ENCODE measurements at places on chromosomes 7 and 10.

DNA sequence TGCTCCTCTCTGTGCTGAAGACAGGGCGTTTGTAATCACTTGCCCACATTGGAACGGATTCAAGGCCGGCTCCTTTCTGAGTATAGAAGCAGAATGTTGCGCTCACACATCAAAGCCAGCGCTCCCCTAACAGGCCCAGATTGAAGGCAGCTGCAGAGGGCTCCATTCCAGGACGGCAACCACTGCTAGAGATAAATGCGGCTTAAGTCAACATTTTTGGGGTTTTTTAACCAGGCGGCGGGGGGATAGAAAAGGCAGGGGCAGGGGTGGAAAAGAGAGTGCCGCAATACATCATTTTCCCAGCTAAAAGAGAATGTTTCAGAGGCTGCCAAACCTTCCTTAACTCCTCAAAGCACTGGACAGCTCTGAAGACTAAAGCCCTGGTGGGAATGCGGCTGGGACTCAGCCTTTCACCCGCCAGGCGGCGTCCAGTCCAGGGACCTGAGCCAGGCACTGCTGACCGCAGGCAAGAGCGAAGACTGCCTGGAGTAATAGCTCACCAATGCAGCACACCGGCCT, 189.6 kb downstream of the TNS3 start:
- DNase-seq: peak; percentile 83

GRCh38 chr7:44059219-44060090, 5.9 kb downstream of the PGAM2 start:
- DNase-seq: no peak

DNA sequence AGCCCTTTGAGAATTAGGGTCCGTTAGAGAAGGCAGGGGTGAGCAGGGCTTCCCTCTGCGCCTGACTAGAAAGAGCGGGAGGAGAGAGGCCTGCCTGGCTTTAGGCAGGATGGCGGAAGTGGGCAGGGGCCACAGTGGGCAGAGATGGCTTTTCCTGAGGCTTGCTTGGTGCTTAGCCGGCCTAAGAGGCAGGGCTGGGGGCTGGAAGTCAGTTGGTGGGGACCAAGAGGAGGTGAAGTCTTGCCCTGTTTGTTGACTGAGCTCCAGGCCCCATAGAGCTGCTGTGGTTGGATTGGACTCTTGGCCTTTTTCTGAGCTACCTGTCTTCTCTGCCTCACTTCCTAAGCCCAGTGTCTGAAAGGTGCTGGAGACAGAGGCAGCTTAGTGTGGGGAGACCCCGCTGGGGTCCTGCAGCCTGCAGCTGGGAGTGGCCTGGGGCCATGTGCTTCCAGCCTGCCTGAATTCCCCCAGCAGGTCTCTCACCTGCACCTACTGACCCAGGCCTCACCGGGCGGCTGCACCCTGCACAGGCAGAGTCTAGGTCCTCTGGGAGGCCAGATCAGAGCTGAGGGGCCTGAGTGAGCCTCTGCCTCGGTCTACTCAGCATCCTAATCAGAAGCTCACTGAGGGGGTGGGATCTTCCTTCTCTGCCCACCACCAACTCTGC, 4.8 kb downstream of the FAM241B start:
- DNase-seq: no peak

DNA sequence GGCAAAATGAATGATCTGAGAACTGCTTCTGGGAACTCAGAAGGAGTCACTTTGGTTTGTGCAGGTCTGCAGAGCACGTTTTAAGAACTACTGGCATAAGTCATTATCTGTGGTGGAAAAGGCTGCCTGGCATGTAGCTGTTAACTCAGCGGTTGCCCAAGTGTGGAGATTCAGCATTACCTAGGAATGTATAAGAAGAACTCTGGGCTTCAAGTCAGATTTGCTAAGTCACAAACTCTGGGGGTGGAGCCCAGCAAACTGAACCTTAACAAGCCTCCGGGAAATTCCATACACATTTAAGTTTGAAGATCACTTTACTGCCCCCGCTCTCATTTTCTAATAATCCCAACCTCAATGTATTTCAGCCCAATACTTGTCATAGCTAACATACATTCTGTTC, 31.1 kb downstream of the PLXDC2 start:
- DNase-seq: no peak

GRCh38 chr10:8052341-8052955, 2.0 kb upstream of the GATA3 start:
- DNase-seq: no peak

GRCh38 chr7:106599343-106599698, 61.6 kb downstream of the CCDC71L start:
- no peak for DNase-seq

- DNase-seq: no peak
Observed at GRCh38 chr7:68417659-68418058, 1180.6 kb upstream of the AUTS2 start.

DNA sequence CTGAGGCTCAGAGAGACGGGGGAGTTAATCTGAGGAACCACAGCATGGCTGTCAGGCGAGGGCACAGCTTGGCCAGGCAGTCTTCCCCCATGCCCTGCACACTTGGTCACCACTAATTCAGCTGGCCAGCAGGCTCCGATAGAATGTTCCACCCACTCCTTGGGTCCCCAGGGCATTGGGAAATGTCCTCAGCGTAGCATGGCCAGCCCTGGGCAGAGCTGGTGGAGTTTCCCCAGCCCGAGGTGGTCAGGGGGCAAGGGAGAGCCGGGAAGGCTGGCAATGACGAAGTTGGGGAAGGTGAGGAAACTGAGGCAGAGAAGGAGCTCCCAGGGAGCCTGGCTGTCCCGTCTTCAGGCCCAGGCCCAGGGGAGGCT, 12.1 kb upstream of the GRIFIN start:
- DNase-seq: peak; percentile 78

GRCh38 chr7:55550010-55550663, 22.2 kb downstream of the VOPP1 start:
- no peak for DNase-seq

DNA sequence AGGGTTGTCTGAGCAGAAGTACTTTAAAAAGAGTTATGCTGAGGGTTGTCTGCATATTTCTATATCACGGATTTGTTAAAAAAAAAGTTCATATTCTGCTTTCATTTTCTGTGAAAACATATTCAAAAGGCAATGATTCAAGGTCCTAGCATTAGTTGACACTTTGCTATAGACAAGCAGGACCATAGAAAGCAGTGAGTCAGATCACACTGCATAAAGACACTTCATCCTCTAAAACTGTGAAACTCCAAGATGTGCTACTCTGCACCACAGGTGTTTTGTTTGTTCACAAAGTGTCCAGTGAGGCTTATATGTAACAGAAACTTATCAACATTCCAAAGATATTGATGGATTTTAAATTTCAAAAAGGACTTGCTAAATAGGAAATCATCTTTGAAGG, 47.0 kb downstream of the SPAM1 start:
- no peak for DNase-seq

DNA sequence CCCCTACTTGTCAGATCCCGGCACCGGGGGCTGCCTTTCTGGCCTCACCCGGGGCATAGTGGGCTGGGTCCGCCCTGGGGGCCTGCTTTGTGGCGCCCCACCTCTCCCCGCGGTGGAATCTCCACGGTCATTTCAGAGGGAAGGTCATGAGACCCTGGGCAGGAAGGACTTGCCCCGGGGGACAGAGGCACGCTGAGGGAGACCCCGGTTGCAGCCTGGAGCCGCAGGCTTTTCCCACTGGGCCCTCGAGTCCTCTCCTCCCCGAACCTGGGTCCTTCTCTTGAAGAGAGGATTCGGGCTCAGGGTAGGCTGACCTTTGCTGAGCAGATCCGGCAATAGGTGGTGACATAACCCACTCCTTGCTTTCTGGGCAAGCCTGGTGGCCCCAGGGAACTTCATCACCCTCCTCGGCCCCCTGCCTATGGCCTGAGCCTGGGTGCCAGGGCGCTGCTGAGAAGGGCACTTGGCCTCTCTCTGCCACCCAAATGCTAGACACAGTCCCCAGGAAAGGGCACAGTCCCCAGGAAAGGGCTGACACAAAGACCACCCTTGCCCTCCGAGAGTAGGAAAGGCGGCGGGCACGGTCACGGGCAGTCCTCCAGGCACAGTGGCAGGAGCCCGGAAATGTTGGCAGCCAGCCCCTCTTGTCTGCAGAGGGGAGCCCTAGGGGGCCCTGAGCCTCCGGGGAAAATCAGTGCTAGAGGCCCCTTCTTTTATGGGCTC, 36.2 kb downstream of the FKBP6 start:
- no peak for DNase-seq

DNA sequence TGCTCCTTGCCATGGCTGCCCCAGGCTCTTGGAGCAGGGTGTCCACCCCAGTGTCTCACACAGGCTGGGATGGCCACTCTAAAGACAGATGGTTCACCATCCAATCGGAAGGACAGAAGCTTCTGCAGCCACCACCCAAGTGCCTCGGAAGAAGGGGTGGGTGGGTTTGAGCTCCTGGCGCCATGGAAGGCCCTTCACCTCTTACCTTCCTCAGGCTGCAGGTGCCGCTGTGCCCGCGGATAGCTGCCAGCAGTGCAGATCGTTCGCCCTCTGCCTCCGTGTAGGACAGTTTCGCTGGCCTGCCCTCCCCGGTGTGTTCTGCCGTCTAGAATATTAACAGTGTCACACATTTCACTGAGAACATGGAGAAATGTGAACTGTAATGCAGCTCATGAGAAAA, 243.6 kb upstream of the GRB10 start:
- DNase-seq: no peak

DNA sequence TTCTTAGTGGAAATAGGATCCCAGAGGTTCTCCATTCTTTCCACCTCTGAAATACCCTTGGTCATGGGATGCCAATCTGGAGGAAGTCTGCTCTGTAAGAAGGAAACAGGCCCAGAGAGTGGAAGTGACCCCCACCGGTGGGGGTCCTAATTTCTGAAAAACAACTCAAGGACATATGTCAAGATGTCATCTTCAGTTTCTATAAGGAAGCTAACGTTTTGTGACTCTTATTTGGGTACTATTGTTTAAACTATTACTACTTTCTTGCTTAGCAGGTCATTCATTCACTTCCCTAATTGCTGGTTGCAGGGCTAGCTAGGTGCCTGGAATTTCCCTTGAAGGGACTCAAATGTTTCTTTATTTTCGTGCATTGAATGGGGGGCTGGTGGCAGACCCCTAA, 1.9 kb upstream of the ZNF775 start:
- no peak for DNase-seq

DNA sequence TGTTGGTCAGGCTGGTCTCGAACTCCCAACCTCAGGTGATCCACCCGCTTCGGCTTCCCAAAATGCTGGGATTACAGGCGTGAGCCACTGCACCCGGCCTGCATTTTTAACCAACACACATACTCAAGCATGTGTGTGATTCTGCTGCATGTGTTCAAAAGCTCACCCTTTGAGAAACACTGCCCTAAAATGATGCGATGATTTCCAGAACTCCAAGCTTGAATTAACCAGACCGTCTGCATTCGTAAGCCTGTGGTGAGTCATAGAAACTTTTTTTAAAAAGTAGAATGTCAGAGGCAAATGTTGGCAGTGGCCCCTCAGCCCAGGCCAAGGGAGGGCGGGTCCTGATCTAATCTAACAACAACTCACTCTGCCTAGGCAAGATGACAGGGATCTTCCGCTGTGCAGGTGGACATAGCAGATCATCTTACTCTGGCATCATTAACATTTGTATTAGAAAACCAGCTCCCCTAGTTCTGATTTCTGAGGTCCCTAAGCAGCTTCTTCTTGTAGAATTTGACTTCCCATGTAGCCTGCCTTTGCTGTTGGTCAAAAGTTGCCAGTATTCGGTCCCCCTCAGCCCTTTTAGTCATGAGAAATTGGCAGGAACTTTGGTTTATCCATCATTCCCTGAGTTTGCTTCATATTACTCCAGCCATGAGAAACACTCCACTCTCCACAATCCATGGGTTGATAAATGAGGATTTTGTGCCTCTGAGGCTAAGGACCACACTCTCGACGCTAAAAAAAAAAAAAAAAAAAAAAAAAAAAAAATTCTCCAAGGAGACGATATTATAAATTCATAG, 190.4 kb downstream of the SKIDA1 start:
- no peak for DNase-seq

DNA sequence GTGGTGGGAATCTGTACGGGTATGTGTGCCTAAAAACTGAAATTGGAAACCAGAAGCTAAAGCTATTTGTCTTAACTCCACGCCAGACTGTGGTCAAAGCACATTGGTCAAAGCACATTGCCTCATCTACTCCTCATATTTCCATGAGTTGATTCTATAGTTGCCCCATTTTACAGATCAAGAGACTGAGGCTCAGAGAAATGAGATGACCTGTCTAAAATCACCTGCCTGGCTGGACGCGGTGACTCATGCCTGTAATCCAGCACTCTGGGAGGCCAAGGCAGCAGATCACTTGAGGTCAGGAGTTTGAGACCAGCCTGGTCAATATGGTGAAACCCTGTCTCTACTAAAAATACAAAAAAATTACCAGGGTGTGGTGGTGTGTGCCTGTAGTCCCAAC, 21.7 kb upstream of the MNX1 start:
- no peak for DNase-seq

DNA sequence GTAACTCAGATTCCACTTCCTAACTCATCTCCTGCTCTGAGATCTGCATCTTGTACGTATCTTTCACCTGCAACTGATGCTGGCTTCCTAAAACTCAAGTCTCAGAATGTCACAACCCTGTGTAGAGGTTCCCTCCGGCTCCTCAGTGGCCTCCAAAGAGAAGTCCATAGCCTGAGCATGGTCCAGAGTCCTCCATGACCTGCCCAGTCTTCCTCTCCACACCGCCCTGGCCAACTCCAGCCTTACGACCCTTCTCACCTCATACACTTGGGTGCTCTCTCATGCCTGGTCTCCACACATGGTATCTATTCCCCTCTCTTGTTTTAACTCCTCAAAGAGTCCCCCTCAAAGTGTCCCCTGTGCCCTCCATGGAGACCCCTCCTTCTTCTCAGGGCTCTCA, 41.9 kb downstream of the RAMP3 start:
- no peak for DNase-seq

DNA sequence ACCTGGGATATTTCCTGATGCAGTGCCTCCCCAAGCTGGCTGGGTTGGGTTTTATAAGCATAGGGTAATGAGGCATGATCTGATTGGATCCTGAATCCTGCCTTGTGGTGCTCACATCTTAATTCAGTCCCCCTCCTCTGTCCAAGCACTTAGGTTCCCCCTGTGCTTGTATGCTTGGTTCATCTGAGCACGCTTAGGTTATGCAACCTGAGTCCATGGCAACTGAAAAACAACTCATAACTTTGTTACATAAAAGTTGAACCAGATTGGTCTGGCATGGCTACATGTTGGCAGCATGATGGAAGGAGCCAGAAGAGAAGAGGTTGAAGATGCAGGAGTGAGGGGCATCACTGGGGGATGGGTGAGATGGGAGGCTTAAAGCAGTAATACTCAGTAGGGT, 57.3 kb upstream of the OSBPL3 start:
- no peak for DNase-seq

GRCh38 chr7:70165477-70166170, 567.3 kb downstream of the AUTS2 start:
- DNase-seq: no peak

- DNase-seq: no peak
Observed at GRCh38 chr7:83872501-83872900, 223.6 kb upstream of the SEMA3E start.

DNA sequence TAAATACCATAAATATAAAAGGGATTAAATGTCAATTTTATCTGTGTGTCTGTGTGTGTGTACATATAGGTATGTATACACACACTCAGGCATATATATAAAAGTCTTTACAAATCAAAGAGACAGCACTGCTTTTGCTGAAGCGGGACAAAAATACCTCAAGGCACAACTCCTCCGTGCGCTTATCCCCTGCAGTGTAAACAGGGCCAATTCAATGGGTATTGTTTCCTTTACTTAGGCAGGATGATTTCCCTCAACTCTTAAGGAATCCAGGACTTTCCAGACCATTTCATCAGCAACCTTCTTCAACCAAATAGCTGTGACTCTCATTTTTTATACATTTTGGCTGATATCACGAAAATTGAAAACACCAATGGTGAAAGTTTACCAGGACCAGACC, 227.7 kb downstream of the CRPPA start:
- no peak for DNase-seq

All from Right ventricle myocardium inferior (tissue), 1 donor.